ENCODE measurements at places on chromosomes 3 and 15.

GRCh38 chr3:182294696-182295095 is 498.6 kb upstream of the ATP11B start:
- no peak for DNase-seq

DNA sequence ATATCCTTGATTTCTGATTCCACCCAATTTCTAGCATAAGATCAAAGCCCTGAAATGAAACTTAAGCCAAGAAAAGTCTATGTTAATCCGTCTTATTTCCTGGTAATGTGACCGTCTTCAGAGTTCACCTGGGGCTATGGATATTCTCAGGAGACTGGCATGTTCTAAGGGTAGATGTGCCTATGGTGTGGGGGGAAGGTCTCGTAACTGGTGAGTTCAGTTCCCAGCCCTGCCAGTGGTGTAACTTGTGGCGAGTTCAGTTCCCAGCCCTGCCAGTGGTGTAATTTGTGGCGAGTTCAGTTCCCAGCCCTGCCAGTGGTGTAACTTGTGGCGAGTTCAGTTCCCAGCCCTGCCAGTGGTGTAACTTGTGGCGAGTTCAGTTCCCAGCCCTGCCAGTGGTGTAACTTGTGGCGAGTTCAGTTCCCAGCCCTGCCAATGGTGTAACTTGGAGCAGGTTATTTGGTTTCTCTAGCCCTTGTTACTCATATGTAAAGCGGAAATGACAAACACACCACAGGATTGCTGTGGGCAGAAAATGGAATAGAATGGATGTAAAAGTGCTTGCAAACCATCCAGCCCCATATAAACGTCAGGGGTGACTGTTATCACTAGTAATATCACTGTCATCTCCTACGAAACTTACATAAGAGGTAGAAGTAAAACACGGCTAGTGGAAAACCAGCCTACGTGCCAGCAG is 30.4 kb downstream of the SLC51A start:
- DNase-seq = no peak

DNA sequence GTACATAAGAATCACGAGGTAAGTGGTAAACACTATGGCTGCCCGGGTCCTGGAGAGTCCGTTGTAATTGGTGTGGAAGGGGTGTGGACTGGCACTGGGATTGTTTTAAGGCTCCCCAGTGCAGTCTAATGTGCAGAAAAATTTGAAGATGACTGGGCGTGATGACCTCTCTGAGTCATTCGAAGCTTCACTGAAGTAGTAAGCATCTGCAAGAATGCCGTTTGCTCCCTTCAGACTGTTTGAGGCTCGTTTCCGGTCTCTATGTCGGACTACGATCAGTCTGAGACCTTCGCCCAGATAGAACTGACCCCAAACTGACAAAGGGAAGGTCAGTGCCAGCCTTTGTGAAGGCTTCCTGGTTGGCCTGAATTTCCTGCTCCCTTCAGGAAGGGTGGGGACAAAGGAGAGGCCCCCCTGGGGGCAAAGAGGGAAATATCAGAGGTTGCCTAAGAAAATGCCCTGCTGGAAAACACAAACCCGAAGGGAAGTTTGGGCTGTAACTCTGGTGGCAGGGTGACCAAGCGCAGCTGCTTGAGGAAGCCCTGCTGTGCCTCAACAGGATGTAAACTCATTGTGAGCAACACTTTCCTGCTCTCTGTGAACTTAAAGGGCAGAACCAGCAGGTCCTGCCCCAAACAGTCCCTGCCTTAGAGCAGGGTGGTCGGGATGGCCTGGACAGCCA is 34.6 kb downstream of the BTD start:
- DNase-seq = no peak

- DNase-seq = no peak
Observed at GRCh38 chr3:102180280-102180931, 254.4 kb upstream of the ZPLD1 start.

DNA sequence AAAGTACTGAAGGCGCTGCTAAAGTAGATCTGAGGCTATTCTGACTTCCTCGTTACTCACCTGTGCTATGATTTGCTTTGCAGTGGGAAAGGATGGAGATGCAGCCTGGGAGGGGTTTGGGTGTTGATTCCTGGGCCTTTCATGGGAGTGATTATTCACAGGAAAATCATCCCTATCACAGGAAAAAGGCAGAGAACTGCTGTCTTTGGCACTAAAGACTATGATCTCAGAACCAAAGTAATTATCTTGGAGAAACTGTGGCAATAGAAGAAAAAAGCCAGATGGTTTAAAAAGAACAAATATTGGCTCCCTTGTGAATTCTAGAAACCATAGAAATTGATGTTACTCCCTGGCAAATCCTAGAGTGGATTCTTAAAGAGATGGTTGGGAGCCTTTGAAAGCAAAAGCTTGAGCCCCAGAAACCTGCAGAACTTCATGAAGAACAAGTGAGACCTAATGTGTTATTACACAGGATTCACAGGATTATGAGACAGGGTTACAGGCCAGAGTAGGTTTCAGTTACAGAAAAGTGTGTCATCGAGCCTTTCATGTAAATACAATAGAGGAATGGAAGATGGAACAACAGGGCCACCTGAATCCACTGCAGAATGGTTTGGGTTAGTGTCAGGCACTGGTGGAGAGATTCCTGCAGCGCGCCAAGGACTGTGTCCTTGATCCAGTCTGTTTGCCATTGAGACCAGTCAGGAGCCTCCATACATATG is 85.7 kb downstream of the OXNAD1 start:
- no peak for DNase-seq

DNA sequence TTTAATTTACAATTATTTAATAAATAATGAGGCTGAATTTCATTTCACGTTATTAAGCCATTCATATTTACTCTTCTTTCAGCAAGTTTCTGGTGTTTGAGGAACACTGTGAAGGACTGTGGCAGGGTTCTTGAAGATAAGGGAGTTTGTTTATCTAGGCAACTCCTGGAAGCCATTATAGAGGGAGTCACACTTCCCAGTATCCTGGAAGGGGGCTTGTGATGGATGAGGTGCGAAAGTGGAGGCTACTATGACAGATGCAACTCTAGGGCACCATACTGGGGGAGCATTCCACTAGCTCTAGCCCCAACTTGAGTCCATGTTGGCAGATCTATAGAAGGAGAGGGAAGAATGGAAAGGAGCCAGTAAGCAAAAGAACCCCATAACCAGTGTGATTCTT is 14.4 kb downstream of the CNOT10 start:
- no peak for DNase-seq

DNA sequence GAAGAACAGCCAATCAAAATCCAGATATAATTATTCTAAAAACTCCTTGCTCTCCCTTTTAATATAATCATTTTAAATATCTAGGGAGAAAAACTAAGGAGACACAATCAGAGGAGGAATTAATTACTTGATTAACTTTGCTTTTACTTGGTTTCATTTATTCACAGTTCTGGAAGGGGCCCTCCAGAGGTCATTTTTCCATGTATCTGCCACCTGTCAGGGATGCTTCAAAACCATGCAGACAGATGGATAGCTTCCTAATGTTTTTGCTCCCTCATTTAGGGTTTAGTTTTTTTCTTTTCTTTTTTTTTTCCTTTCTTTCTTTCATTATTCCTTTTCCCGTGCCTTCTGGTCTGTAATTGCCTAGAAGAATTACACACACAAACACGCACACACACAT is 438.1 kb upstream of the ARPP21 start:
- no peak for DNase-seq
